Activated CD4-positive, alpha-beta T cell treated with anti-CD3 and anti-CD28 coated beads for 36 hours (primary cell): ENCODE measurements at places on chromosomes 13 and 19. TPM values are rescaled to one million over a fixed set of nuclear protein-coding genes. Genes with fewer than 3 reads are reported as not detected.

GRCh38 chr13:79084802-79085424 lies 321.1 kb downstream of the RBM26 start:
- no peak overlapping the region for H3K27ac ChIP-seq
- H3K36me3 ChIP-seq, result no peaks in the 10 kb centered on the region
- no peak overlapping the region for H3K4me3 ChIP-seq
- no peaks in the 10 kb centered on the region for H3K4me1 ChIP-seq

DNA sequence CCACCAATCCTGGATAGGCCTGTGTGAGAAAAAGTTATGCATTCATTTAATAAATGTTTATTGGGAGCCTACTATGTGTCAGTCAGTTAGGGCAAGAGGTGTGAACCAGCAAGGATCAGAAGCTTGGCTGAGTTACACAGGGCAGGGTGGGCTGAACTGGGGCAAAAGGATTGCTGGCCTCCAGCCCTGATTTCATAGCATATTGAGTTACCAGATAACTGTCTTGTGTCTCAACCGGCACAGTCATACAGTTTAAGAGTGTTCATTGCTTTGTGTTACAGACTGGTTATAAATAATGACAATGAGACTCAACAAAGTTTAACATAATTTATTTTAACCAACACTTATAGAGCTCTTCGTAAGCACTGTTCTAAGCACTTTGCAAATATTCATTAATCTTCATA lies 253.8 kb downstream of the DLEU7 start:
- H3K36me3 ChIP-seq, result no peaks in the 10 kb centered on the region
- H3K27ac ChIP-seq, result no peak overlapping the region
- H3K27me3 ChIP-seq, result no peaks in the 10 kb centered on the region
- no peak for DNase-seq

- H3K36me3 ChIP-seq, result no peaks in the 10 kb centered on the region
- no peak overlapping the region for H3K27ac ChIP-seq
- no peaks in the 10 kb centered on the region for H3K4me1 ChIP-seq
- DNase-seq, result no peak
- peaks cover 3% of the 10 kb centered on the region for H3K27me3 ChIP-seq
Measured at GRCh38 chr13:109989686-109990085, 203.3 kb upstream of the IRS2 start.

The ARHGAP33 gene
- 35.2 TPM for total RNA-seq

DNA sequence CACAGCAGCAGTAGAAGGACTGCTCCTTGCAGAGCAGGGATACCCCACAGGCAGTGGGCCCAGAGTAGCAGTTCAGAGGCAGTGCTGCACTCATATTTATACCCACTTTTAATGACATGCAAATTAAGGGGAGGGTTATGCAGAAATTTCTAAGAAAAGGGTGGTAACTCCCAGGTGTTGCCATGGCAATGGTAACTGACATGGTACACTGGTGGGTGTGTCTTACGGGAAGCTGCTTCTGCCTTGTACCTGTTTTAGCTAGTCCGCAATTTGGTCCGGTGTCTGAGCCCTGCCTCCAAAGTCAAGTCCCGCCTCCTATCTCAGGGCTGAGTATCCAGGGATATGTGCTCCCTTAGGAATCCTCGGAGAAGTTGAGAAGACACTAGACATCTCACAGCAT lies 79.2 kb upstream of the UQCRFS1 start:
- H3K4me3 ChIP-seq, result no peak overlapping the region
- peaks cover 2% of the 10 kb centered on the region for H3K4me1 ChIP-seq

DNA sequence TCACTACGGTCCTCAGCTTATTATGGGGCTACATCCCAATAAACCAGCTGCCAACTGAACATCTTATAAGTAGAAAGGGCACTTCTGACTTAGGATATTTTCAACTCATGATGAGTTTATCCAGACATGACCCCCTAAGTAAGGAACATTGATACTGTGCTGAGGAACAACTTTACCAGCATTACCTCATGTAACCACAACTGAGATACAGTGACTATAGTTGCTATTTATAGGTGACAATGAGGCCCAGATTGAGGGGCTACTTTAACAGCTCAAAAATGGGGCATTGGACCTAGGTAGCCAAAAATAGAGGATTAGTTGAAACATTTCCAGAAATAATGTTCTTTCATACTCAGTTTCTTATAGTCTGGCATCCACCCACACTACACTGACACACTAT lies 26.8 kb downstream of the SKA3 start:
- no peak overlapping the region for H3K4me3 ChIP-seq
- H3K27me3 ChIP-seq, result no peaks in the 10 kb centered on the region
- peak overlapping the region; percentile 21 for H3K27ac ChIP-seq

GRCh38 chr19:2096034-2096479 lies at the start of gene MOB3A:
TSS of gene MOB3A (minus strand) at chr19:2096326. CDS start at chr19:2078560, 17,766 bp downstream.
- peaks cover 28% of the 10 kb centered on the region for H3K36me3 ChIP-seq
- peak within 1 kb of the TSS; percentile 98 for H3K4me3 ChIP-seq
- peak within 1 kb of the TSS; percentile 94 for H3K27ac ChIP-seq
- peak; percentile 92 for DNase-seq

DNA sequence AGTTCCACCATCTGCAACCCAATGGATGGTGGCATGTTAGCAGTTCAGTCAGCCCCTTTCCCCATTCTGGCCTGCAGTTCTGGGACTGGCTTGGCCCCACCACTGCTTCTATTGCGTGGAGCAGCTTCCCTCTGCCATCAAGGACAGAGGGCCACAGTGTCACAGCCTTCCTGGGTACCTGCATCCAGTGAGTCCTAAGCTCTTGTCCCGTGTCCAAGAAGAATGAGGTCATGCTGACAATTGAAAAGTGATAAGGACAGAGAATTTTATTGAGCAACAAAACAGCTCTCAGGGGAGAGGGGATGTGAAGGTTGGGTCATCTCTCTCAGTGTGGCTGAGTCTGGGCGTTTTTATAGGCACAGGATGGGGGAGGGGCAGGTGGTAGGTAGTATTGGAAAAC lies 33.5 kb upstream of the SIN3B start:
- no peak for DNase-seq
- no peak overlapping the region for H3K27ac ChIP-seq
- H3K4me3 ChIP-seq, result no peak overlapping the region
- no peaks in the 10 kb centered on the region for H3K4me1 ChIP-seq
- H3K27me3 ChIP-seq, result peaks cover 2% of the 10 kb centered on the region
- no peaks in the 10 kb centered on the region for H3K36me3 ChIP-seq

GRCh38 chr19:7628589-7629311 lies 595 bp downstream of the XAB2 start:
- DNase-seq, result no peak
- H3K4me3 ChIP-seq, result peak overlapping the region; percentile 88
- H3K27ac ChIP-seq, result peak overlapping the region; percentile 97
- H3K36me3 ChIP-seq, result peaks cover 26% of the 10 kb centered on the region
- no peaks in the 10 kb centered on the region for H3K27me3 ChIP-seq
- H3K4me1 ChIP-seq, result peaks cover 32% of the 10 kb centered on the region

GRCh38 chr13:48568370-48569103 lies 35.7 kb upstream of the RCBTB2 start:
- no peak overlapping the region for H3K27ac ChIP-seq
- DNase-seq, result no peak
- no peak overlapping the region for H3K4me3 ChIP-seq
- peaks cover 6% of the 10 kb centered on the region for H3K4me1 ChIP-seq
- peaks cover 41% of the 10 kb centered on the region for H3K27me3 ChIP-seq

GRCh38 chr19:44306283-44306682 lies 1.5 kb upstream of the ZNF235 start:
- no peaks in the 10 kb centered on the region for H3K27me3 ChIP-seq
- no peak for DNase-seq
- H3K27ac ChIP-seq, result no peak overlapping the region
- peaks cover 12% of the 10 kb centered on the region for H3K4me1 ChIP-seq
- no peak overlapping the region for H3K4me3 ChIP-seq
